ENCODE measurements at places on chromosomes 5 and 9. TPM values are rescaled to one million over a fixed set of nuclear protein-coding genes. Genes with fewer than 3 reads are reported as not detected.

- no peak for DNase-seq
These were observed 136.6 kb upstream of the TNC start for GRCh38 chr9:115254287-115255180.

The MIGA2 gene
- 20.5 TPM for total RNA-seq

The SH3GL2 gene
- not detected for total RNA-seq

The ADGRV1 gene
- total RNA-seq: not detected

The HK3 gene
- total RNA-seq: not detected
